Activated CD8-positive, alpha-beta memory T cell treated with anti-CD3 and anti-CD28 coated beads for 1 hour (primary cell): ENCODE measurements at places on chromosomes 7 and 10.

DNA sequence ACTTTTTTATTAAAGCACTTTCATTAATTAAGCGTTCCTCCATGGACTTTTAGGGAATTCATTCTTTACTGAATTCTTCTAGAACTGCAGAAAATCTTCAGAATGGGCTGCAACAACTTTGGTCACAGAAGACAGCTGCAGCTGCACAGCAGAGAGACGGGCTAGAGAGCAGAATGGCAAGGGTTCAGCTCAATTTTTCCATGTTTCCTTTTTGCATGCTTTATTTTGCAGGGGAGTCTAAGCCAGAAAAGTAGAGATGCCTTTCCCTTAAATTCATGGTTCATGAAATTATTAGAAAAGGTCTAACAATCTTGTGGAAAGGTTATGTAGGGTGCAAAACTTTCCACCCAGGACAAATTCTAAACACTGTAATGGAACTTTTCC, 15.4 kb upstream of the ANKRD1 start:
- no peak for DNase-seq

- DNase-seq: no peak
Measured at GRCh38 chr7:55527307-55527706, 45.0 kb downstream of the VOPP1 start.

GRCh38 chr10:62502995-62503613, 128.9 kb downstream of the ZNF365 start:
- DNase-seq: no peak

DNA sequence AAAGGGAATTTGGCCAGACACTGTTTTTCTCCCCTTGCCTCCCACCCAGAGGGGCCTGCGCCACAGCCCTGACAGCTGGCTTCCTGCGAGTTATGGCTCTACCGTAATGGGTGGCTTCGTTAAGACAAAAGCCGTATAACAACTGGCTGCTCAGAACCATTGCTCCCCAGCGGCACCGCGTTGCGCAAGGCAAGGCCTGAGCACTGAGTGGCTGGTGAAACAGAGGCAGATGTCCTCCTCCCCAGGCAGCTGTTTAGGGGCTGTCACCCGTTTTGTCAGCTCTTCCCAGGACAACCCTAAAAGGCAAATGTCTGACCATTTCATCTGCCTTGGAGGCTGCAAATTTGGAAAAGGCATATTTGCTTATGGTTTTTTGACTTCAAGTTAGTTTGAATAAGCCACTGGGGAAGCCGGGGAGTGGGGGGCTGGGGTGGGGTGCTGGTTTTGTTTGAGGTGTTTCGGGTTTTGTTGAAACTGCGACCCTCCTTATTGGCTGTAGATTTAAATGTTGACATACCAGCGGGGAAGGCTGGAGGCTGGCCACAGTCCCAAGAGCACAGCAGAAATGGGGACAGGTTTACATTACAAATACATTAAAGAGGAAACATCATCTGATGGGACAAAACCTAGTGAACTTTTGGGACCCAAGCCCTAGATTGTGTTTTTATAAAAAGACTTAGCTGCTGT, 681 bp upstream of the SPOCK2 start:
- DNase-seq: peak; percentile 38

DNA sequence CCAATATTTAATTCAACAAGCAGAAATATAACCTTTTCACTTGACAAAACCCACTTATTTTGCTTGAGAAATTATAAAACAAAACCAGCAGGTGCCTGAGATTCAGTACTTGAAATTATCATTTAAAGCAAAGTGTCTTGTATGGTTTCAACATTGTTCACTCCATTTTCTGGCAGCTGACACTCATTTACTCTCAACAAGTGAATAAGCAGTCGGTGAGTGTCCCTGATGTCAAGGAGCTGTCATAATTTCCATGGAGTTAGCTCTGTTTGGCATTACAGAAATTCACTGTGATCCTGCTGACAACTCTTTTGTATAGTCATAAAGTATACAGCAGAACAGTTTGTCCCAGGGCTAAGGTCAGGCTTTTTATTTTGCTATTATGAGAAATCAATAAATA, 490.0 kb downstream of the CNTNAP2 start:
- no peak for DNase-seq

GRCh38 chr7:17013204-17013603, 131.4 kb upstream of the AGR3 start:
- no peak for DNase-seq

- no peak for DNase-seq
Measured at GRCh38 chr10:103780242-103781149, 74.9 kb downstream of the SH3PXD2A start.

- no peak for DNase-seq
Measured at GRCh38 chr10:112832361-112832878, 117.6 kb upstream of the TCF7L2 start.

DNA sequence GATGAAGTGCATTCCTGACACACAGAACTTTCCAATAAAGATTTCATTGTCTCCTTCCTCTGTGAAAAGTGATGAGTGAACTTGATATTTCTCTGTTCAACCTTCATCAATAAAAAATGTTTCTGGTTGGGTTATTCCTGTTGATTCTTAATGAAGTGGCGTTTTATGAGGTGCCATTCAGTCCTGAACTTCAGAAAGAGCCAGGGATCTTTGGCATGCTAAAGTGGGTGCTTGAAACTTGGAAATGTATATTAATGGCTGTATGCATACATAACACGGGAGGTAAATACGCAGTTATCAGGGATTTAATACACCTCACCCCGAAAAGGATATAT, 151.6 kb downstream of the ACTR3B start:
- no peak for DNase-seq

GRCh38 chr7:92872701-92873100, 36.3 kb upstream of the CDK6 start:
- no peak for DNase-seq

DNA sequence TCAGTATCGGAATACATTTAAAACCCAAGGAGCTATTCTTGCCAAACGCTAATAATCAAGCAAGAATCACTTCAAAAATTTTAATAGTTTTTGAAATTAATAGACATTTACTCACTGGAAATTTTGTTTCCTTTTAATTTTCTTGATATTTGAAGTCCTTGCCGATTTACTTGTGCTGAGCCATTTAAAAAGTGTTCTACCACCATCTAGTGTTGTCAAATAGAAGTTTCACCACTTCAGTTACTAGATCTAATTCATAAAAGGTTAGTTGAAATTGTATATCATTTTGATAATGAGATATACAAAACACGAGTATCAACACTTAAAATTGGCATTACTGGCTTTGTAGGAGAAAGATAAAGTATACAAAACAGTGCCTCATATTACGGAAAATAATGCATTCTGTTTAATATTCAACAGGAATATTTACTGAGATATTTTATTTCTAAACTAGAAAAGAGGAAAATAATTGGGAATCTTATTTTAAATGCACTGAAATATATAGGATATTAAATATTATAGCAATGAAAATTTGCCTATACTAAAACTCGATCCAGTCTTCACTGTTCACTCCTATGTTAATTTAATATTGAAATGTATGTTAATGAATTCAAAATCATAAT, 664.8 kb upstream of the SEMA3D start:
- no peak for DNase-seq

GRCh38 chr10:132465193-132465888, 68.3 kb downstream of the PWWP2B start:
- DNase-seq: no peak

DNA sequence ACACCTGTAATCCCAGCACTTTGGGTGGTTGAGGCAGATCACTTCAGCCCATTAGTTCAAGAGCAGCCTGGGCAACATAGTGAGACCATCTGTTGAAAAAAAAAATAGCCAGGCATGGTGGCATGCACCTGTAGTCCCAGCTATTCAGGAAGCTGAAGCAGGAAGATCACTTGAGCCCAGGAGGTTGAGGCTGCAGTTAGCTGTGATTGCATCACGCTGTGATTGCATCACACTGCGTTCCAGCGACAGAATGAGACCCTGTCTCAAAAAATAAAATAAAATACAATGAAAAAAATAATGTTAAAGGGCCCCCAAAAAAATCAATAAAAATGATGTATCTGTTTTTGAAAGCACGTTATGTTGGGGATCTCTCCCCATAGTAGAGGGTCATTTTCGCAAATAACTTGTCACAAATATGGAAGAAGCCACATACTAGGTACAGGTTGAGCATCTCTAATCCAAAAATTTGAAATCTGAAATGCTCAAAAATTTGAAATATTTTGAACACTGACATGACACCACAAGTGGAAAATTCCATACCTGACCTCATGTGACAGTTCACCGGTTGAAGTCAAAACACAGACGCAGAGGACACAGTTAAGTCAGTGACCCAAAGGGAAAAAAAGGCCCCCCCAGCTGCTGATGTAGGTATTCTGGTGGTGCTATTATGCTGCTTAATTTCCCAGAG, 9.5 kb downstream of the CISD1 start:
- no peak for DNase-seq

- DNase-seq: no peak
Measured at GRCh38 chr7:29156907-29157452, 10.6 kb upstream of the CPVL start.

- no peak for DNase-seq
Measured at GRCh38 chr10:132078746-132079345, 13.1 kb downstream of the JAKMIP3 start.

DNA sequence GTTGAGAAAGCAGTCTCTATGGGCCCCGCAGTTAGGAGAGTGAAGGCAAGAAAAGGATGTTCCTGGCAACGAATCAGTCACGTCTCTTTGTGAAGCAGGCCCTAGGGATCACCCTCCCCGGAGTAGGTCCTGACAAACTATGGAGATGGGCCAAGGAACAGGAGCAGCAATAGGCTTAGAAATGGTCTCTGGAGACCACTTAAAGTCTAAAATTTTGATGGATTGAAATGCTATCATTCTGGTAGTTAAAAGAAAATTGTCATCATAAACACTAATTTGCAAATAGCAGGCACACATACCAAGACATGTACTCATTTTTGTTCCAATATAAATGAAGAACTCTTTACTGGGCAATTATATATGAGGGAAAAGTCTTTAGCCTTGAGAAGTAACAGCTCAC, 123.5 kb downstream of the ITGB8 start:
- DNase-seq: no peak

DNA sequence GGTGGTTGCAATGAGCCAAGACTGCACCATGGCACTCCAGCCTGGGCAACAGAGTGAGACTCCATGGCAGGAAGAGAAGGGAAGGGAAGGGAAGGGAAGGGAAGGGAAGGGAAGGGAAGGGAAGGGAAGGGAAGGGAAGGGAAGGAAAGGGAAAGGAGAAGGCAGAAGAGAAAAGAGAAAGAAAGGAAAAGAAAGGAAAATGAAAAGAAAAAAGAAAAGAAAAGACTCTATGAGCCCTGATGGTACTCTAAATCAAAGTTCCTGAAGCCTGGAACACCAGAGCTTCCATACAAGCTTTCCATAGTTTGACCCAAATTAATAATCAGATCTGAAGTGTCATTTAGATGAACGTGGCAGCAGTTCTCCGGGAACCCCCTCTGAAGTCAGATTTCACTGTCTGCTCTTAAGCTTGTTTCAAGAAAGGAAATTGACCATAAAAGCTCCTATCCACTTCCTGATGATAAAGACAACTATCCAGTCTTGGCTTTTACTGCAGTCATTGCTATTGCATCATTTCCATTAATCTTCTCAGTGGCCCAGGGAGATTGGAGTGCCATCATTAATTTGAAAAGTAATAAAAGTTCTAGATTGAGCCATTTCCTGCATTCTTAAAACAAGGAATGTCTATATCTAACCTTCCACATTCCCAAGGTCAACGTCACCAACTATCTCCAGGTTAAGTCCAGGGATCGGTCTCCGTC, 44.2 kb upstream of the FRMD4A start:
- no peak for DNase-seq

GRCh38 chr10:128568990-128569945, 443.0 kb upstream of the MKI67 start:
- DNase-seq: no peak

- no peak for DNase-seq
Measured at GRCh38 chr10:63348245-63348850, 117.4 kb downstream of the JMJD1C start.

GRCh38 chr10:109962247-109962646, 38.9 kb upstream of the XPNPEP1 start:
- no peak for DNase-seq

- no peak for DNase-seq
Measured at GRCh38 chr10:86755454-86755739, 1.0 kb upstream of the BMPR1A start.

- no peak for DNase-seq
Measured at GRCh38 chr10:128438417-128439063, 312.3 kb upstream of the MKI67 start.

- no peak for DNase-seq
Measured at GRCh38 chr7:24827589-24827988, 70.3 kb upstream of the GSDME start.

DNA sequence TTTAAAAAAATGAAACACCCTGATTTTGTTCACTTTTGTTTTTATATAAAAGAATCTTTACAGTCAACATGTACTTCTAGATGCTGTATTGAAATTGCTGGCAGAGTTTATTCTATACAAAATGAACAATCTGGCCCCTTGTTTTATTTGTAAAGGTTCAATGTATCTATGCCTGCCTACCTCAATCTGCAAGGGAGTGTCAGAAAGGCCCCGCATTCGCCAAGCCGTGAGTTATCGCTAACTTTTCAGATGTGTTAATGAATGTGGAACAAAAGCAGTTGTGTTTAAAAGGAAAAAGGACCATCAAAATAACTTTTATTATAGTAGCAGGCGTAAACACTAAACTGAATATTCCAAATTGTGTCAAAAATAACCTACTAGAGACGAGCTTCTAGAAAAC, 14.6 kb downstream of the LUC7L2 start:
- no peak for DNase-seq

DNA sequence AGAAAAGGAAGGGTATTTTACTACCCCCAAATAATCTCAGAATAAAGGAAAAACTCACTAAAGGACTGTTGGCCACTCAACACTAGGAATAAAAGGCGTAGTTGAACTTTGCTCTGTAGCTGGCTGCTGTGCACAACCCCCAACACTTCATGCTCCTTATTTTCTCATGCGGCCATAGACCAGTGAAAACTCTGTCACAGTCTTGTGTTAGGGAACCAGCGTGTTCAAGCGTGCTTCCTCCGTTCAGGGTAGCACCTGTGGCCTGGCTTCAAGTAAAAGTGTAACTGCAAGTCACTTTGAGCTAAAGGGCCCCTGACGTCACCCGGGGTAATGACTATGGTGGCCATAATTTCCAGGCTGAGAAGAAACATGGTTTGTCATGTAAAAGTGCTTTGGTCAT, 27.0 kb downstream of the BLNK start:
- no peak for DNase-seq

DNA sequence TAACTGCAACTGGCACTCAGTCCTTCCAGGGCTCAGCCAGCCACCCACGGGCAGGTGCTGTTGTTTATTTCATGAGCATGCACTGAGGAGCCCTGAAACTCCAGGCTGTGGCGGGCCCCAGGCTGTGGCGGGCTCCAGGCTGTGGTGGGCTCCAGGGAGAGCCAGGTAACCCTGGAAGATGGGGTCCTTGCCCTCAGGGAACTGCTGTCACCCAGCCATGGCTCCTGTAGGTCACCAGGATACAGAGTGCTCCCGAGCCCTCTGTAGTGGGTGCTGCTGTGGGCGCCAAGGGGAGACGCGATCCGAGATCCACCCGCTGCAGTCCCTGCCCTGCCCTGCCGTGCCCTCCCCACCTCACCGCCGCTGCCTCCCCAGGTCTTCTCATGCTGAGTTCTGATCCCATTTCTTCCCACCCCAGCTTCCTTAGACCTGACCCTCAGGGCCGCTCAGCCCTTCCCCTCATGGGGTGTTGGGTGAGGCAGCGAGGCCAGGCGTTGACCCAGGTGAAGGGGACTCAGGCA, 29.6 kb downstream of the LRRC27 start:
- no peak for DNase-seq
